NCI-H2081 (cell line): ENCODE measurements at places on chromosomes 12 and 14.

DNA sequence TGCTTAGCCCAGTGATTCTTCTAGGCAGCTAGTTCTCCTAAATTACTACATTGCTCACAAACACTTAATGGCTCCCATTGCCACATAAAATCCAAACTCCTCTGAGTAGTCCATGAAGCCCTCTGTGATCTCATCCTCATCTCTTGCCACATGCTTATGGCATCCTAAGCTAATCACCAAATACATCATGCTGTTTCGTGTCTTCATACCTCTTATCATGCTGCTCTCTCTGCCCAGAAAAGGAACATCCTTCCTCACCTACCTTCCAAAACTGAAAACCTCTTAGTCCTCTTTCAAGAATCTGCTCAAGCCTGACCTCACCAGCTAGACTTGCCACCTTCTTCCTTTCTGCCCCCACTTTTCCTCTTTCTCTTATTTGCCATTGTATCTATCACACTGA lies 108.5 kb downstream of the DUSP6 start:
- no peak for DNase-seq

- no peak for DNase-seq
Measured at GRCh38 chr12:125311050-125311449, 245.8 kb downstream of the AACS start.

GRCh38 chr12:64740646-64741045 lies 18.6 kb downstream of the GNS start:
- no peak for DNase-seq

DNA sequence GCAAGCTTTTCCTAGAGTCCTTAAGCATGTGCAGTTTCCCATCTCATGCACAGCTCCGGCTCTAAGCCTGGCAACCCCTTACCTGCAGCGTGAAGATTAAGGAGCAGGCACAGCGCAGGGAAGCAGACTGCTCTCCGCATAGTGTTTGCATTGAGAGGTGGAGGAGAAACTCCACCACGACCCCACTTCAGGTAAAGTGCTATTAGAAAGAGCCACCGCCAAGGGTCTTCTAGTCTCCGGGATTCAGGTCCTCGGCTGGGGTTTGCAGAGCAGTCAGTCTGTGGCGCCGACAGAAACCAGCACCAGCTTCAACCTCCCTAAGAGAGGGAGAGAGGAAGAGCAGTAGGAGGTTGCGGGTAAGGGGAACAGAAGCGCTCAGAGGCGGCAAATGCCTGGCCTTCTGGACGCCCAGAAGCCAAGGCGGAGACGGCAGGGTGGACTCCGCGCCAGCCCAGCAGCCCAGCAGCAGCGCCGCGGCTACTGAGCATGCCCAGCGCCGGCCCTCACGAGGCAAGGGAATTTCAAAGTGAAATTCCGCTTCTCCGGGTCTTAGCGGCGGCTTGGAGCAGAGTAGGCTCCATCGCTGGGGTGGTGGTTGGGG lies at the start of gene PTPRR:
Gene PTPRR (minus strand): TSS at position 488 of the 601 bp plus-strand sequence. CDS start 348 bp downstream, at position 140.
- peak; percentile 52 for DNase-seq

GRCh38 chr12:54371328-54372112 lies 7.2 kb upstream of the GPR84 start:
- peak; percentile 87 for DNase-seq

GRCh38 chr14:101738703-101739320 lies 22.7 kb upstream of the PPP2R5C start:
- DNase-seq, result no peak

- DNase-seq, result no peak
Measured at GRCh38 chr12:90207799-90208198, 499.2 kb upstream of the ATP2B1 start.

GRCh38 chr14:63727736-63728728 lies at the start of gene SGPP1:
Gene SGPP1, minus strand, starts transcription at chr14:63728065. Its CDS starts 121 bp downstream, at chr14:63727944.
- peak; percentile 61 for DNase-seq

DNA sequence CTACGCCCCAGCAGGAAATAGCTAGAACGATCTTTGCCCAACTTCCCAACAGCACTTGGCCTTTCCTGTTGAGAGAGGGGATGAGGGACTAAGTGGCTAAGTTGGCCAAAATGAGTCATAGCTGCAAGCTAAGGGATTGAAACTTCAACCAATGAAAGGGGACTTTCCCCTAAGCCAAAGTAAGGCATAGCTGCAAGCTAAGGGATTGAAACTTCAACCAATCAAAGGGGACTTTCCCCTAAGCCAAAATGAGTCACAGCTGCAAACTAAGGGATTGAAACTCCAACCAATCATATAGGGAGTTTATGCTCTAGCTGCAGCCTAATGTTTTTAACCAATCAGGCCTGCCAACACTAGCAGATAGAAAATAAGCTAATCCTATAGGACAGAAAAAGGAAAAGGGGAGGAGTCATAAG lies 100.5 kb upstream of the SSTR1 start:
- no peak for DNase-seq

- DNase-seq, result no peak
Measured at GRCh38 chr12:47124451-47124850, 44.7 kb upstream of the AMIGO2 start.

DNA sequence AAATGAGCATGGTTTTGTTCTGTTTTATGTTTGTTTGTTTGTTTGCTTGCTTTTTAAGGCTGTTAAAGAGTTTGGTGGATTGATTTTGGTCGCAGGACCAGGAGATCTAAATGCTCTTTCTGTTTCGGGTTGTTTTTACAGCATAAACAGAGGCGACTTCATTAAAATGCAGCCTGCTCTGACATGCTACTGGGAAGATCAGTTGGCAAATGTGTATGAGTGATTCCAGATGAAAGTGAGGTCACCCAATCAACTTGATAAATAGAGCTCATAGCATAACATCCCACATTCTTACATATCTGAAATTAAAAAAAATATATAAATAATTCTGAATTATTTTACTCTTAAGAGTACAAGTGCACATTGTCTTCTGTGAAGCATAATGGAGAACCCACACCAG lies 947.7 kb downstream of the GALC start:
- no peak for DNase-seq

GRCh38 chr12:46919666-46920400 lies 94.0 kb upstream of the SLC38A4 start:
- DNase-seq, result no peak
